Sigmoid colon (tissue), 7 donors: ENCODE measurements at places on chromosomes 2 and 18. TPM values are rescaled to one million over a fixed set of nuclear protein-coding genes. Genes with fewer than 3 reads are reported as not detected.

Gene ADD2
- polyA plus RNA-seq, result 2.7 TPM

- no peaks in the 10 kb centered on the region for H3K27me3 ChIP-seq
- no peak for DNase-seq
- H3K27ac ChIP-seq, result no peak overlapping the region
- H3K36me3 ChIP-seq, result no peaks in the 10 kb centered on the region
These were observed 80.6 kb downstream of the HS6ST1 start for GRCh38 chr2:128237911-128238697.

- no peaks in the 10 kb centered on the region for H3K4me1 ChIP-seq
- no peak overlapping the region for H3K4me3 ChIP-seq
- H3K27me3 ChIP-seq, result no peaks in the 10 kb centered on the region
- no peak overlapping the region for H3K27ac ChIP-seq
- peak; percentile 54 for DNase-seq
- no peaks in the 10 kb centered on the region for H3K36me3 ChIP-seq
These were observed 67.0 kb downstream of the SLC66A2 start for GRCh38 chr18:79884294-79884962.

Gene FKBP7
- polyA plus RNA-seq, result 1.2 TPM

- no peak overlapping the region for H3K4me3 ChIP-seq
- H3K27ac ChIP-seq, result peak overlapping the region; percentile 98
- no peaks in the 10 kb centered on the region for H3K27me3 ChIP-seq
- DNase-seq, result peak; percentile 75
These were observed 74.0 kb downstream of the IL1R2 start for GRCh38 chr2:102065675-102066252.

- H3K27me3 ChIP-seq, result no peaks in the 10 kb centered on the region
- peaks cover 34% of the 10 kb centered on the region for H3K4me1 ChIP-seq
- H3K4me3 ChIP-seq, result peak overlapping the region; percentile 15
These were observed 63.8 kb downstream of the RTP5 start for GRCh38 chr2:241933179-241933911.
